ENCODE measurements at places on chromosomes 5 and 9.

- no peak for DNase-seq
Observed at GRCh38 chr5:147644460-147644859, 134.6 kb upstream of the DPYSL3 start.

- no peak for DNase-seq
Observed at GRCh38 chr5:3905521-3905920, 309.9 kb downstream of the IRX1 start.

- no peak for DNase-seq
Observed at GRCh38 chr9:15155323-15155722, 151.7 kb downstream of the TTC39B start.

DNA sequence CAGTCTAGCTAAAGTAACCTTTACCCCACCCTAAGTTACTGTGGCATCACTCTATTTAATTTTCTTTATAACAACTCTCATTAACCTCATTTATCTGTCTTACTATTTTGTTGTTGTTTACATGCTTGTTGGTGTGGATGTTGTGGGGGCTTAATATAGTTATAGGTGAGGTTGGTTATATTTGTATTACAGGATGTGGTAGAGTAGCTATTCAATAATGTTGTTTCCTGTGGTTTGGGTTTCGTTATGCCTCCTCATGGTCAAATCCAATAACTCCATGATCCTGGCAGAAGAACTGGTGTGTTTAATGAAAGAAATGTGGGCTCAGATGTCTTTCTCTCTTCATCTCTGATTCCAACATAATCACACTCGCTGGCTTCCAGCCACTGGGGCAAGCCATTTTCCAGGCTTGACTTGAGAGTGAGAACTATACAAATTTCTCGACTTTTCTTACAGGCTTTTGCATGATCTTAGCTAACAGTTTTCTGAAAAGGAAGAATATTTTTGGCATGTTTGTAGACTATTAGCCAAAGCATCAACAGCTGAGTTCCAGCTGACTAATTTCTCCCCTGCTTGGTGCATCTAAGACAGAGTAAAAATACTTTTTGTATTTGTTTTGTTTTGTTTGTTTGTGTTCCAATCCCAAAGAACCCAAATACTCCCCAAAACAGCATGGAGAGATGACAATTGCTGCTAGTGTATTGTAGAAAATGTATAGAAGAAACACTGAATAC lies 303.7 kb upstream of the PAPPA start:
- no peak for DNase-seq

GRCh38 chr9:130487500-130487899 lies 42.7 kb downstream of the ASS1 start:
- DNase-seq: no peak

DNA sequence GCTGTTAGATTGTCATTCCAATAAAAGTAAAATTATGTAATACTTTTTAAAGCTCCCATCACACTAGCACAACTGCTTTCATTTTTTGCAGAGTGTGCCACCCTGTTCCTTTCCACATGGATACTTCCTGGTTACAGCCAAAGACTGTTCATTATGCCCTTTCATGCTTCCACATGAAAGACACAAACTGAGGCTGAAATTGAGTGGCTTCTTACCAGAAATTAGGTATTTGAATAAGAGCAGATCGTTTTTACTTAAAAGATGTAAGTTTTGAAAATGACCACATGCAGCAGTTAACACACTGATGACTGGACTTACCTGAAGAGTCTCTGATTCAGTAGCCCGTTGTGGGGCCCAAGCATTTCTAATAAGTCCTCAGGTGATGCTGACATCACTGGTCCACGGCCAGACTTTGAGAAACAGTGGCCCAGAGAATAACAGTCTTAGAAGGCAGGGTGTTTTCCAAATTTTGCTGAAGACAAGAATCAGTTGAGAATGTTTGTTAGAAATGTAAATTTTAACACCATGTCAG lies 187.6 kb upstream of the DMRT1 start:
- no peak for DNase-seq

DNA sequence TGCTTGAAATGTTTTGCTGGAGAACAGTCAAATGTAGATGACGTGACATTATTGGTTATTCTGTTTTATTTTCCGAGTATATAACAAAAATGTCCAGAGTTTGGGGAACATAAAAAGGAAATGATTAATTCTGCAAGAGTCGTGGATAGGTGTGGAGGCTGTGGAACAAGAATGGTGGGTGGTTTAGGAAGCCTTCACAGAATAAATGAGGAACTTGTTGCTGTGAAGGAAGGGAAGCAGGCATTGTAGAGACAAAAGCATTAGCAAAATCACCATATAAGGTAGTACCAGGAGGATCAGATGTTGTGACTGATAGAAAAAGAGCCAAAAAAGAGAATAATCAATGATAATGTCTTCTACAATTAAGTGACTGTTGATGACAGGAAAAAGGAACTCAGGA lies 66.2 kb upstream of the CNTLN start:
- no peak for DNase-seq

DNA sequence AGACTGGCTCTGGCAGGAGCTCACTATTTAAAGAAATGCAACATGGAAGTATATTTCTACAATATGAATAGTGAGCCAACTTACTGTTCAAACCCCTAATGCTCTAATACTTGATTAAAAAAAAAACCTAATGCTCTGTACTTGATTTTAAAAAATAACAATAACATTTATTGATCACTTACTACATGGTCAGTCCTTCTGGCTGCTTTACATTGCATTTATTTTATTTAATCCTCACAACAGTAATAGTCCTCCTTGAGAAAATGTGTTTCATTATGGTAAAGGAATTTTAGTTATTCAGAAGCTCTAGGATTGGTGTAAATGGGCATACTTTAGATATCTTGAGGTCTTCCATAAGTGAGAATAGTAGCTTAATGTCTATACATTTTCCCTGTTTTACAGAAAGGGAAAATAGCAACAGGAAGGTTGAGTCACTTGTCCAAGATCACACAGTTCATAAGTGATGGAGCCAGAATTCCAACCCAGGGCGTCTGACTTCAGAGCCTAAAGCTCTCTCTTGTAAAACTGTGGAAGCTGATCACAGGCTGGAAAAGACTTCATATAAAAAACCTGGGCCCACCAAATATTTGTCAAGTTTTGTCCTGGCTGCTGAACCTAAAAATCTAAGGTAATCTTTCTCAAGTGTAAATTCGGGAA lies 1.0 kb downstream of the STARD4 start:
- DNase-seq: no peak

DNA sequence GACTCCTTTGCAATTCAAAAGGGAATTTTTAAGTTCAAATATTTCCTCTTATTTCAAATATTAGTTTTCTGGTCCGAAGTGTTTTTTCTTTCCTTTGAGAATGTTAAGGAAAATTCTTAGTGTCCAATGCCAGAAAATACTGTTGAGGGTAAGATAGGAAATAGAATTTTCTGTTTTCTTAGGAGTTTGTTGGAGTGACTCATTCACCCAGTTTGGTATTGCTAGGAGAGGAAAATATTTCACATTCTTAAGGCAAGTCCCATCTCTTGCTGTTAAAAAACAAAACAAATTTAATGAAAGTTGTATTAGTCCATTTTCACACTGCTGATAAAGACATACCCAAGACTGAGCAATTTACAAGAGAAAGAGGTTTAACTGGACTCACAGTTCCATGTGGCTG lies 349.2 kb upstream of the ADAMTSL1 start:
- no peak for DNase-seq

- no peak for DNase-seq
Observed at GRCh38 chr5:65013166-65013565, 244.4 kb downstream of the CWC27 start.

GRCh38 chr9:134061688-134062371 lies 6.0 kb downstream of the BRD3 start:
- no peak for DNase-seq

GRCh38 chr5:112417931-112418658 lies 982 bp downstream of the EPB41L4A start:
- DNase-seq: peak; percentile 24

DNA sequence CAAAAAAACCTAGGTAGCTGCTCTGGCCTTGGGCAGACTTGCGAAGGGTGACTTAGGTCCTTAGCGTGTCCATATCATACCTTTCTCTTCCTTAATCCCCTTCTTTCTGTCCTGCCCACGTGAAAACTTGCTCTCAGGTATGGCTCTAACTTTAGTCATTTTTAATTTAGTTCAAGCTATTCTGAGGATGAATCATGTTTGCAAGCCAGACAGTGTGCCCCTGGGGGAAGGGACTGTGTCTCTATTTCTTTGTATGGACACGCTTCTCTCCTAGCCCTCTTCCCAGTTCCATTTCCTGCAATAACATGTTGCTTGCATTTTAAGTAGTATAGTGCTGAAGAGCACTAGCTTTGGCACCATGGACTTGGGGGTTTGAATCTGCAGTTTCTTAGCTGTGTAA lies 120.6 kb downstream of the PTTG1 start:
- no peak for DNase-seq

All from CD4-positive, alpha-beta T cell treated with Interleukin-15 for 1 hour (primary cell).